Stimulated activated CD4-positive, alpha-beta T cell treated with anti-CD3 and anti-CD28 coated beads, Interleukin-2, amount 100 ng/mL, for 4 hours (primary cell): ENCODE measurements at places on chromosomes 2 and 18.

DNA sequence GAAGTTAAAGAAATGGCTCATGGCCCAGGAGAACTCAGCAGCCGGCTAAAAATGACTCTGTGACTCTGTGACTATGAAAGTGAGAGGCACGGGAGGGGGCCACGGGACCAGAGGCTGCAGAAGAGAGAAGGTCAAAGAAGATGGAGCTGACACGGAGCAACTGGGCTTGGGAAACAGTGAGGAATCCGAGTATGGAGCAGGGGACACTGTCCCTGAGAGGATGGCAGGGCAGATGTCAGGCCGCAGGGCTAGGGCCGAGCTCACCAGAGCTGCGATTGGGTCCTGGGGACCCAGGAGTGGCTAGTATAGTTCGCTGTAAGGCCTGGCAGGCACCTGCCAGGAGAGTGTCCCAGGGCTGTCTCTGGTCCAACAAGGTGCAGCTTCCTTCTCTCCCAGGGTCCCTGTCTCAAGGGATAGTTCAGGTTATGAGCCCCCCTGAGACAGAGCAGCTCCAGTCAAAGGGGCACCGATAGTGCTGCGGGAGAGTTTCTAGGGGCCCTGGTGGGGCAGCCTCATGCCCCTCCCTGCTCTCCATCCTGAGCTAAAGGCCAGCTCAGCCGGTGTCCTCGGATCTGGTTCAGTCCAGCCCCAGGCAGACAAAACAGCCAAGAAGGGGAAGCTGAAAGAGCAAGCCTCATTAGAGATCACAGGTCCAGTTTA is 42.7 kb downstream of the CIB4 start:
- no peak for DNase-seq

DNA sequence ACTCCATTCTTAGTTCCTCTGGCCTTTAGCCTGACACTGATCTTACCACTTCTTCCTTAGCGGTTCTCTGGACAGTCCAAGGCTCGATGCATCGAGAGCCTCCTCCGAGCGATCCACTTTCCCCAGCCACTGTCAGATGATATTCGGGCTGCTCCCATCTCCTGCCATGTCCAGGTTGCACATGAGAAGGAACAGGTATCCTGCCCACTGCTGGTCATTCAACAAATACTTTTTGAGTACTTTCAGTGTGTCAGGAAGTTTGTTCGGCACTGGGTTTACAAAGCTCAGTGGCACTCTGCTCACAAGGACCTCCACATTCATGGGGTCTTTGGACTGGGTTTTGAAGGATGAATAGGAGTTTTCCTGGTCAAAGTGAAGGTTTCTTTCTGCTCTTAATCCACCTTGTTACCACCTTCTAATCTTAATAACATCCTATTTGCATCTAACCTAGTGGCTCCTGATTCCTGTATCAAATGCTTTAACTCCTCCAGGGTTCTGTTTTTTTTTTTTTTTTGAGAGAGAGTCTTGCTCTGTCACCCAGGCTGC is 25.8 kb downstream of the GCKR start:
- no peak for DNase-seq

DNA sequence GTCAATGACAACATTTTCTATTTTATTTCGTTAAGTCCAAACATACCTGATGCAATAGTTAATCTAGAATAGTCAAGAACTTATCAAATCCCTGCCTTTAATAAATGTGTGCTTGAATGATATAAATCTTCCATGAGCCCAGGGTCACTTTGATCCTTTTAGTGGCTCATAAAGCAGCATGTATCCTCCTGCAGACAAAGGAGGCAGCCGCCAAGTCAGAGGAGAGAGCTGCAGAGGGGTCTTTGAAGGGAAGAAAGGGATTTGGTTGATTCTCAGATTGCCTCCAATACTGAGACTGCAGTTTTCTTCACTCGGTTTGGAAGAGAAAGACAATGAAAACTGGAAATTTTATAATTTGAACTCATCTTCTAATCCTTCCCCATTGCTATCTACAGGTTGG is 378.4 kb upstream of the PIK3C3 start:
- DNase-seq: no peak

DNA sequence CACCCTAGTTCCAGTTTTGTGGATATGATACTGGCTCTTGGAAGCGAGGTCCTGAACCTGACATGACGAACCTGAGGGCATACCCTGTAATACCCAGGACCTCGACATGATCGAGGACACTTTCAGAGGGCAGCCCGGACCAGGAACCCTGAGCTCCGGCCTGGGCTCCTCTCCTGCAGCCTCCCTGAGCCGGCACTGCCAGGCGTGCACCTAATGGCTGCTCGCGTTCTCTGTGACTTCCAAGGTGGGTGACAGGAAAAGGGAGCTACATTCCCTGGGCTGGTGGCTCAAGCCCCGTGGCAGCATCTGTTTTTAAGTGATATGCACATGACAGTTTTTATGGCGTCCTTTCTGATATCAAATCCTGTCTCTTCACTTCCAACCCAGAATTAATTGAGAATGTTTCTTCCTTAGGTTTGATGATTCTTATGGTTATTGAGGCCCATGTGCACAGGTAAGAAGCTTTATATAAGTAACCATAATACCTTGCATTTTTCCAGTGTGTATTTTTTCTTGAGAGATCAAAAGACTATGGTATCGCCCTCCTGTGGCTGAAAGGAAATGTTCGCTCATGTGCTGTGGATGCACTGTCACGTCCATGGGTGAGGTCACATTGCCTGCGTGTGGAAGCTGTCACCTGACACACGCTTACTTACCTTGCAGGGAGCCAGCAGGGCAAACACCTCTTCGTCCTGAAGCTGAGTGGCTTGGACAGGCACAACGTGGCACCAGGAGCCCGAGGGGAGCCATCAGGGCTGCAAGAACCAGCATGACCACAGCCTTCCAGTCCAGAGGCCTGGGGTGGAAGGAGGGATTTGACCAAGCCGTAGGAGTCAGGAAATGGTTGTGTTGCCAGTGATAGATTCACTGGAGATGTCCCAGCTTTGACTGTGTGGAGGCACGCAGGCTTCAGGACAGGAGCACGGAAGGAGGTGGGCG is 367.4 kb upstream of the MYT1L start:
- DNase-seq: no peak

DNA sequence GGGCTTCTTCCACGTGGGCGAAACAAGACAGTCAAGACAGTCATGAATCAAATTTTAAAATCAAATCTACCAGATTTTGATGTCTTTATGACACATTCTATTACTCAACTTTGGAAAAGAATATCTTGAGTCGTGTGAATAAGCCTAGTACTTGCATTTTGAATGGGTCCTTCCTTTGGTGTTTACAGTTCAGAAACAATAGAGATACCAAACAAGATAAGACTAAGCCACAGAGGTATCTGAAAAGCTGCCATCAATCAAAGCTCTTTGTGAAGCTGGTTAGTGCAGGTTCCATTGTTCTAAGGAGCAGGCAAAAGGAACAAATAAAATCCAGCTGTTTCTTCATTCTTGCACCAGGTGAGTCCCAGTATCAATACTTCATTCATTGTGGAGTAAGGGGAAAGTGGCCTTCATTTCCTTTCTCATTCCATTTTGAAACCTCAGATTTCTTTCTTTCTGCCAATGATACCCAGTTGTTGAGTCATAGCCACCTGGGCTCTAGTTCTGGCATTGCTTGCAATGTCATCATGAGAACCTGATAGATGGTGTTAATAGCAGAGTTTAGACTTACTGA is 151.7 kb upstream of the L3MBTL4 start:
- no peak for DNase-seq

DNA sequence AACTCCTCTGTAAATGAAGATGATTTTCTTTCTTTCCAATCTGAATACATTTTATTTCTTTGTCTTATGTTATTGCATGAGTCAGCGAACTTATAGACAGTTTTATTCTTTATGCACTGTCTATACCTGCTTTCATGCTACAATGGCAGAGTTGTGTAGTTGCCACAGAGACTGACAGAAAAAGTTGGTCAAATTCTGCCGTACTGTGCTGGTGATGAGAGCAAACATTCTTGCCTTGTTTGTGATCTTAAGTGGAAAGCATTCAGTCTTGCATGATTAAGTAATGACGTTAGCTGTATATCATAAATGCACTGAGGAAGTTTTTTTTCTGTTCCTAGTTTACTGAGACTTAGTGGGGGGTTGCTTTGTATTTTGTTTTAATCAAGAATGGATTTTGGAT is 32.9 kb downstream of the ZC3H15 start:
- DNase-seq: no peak

GRCh38 chr2:205744074-205744591 is 61.8 kb downstream of the NRP2 start:
- DNase-seq: no peak

- DNase-seq: no peak
Measured at GRCh38 chr2:164692114-164692513, 70.8 kb upstream of the GRB14 start.
